H1 (cell line): ENCODE measurements at places on chromosomes 12 and 14. TPM values are rescaled to one million over a fixed set of nuclear protein-coding genes. Genes with fewer than 3 reads are reported as not detected.

KRT73 gene
- not detected in 2 replicates for total RNA-seq

MGAT4C gene
- total RNA-seq: 2.5 and 3.0 TPM in 2 replicates

ATG101 gene
- total RNA-seq: 48.9 and 49.8 TPM in 2 replicates

EPYC gene
- total RNA-seq: not detected in 2 replicates

METTL1 gene
- 41.9 and 46.0 TPM in 2 replicates for total RNA-seq

EID3 gene
- total RNA-seq: 2.2 and 2.8 TPM in 2 replicates

HPD gene
- 0.38 and 0.56 TPM in 2 replicates for total RNA-seq

TAS2R10 gene
- not detected in 2 replicates for total RNA-seq

SSPN gene
- 0.86 and 0.98 TPM in 2 replicates for total RNA-seq

FZD10 gene
- 0.36 and 0.60 TPM in 2 replicates for total RNA-seq

RPL10L gene
- total RNA-seq: not detected in 2 replicates

GYS2 gene
- not detected in 2 replicates for total RNA-seq

VRTN gene
- total RNA-seq: 148 and 154 TPM in 2 replicates

GALNT8 gene
- total RNA-seq: 5.4 and 8.3 TPM in 2 replicates

ASPG gene
- total RNA-seq: 0.34 and 0.46 TPM in 2 replicates

CACNA2D4 gene
- total RNA-seq: 0.88 TPM in 1 of 2 replicates, not detected in the other
